Cerebellar nuclear complex (tissue), 1 donor: ENCODE measurements at places on chromosomes 11 and 22.

GRCh38 chr11:1750840-1751530 is 590 bp upstream of the IFITM10 start:
- DNase-seq = no peak

DNA sequence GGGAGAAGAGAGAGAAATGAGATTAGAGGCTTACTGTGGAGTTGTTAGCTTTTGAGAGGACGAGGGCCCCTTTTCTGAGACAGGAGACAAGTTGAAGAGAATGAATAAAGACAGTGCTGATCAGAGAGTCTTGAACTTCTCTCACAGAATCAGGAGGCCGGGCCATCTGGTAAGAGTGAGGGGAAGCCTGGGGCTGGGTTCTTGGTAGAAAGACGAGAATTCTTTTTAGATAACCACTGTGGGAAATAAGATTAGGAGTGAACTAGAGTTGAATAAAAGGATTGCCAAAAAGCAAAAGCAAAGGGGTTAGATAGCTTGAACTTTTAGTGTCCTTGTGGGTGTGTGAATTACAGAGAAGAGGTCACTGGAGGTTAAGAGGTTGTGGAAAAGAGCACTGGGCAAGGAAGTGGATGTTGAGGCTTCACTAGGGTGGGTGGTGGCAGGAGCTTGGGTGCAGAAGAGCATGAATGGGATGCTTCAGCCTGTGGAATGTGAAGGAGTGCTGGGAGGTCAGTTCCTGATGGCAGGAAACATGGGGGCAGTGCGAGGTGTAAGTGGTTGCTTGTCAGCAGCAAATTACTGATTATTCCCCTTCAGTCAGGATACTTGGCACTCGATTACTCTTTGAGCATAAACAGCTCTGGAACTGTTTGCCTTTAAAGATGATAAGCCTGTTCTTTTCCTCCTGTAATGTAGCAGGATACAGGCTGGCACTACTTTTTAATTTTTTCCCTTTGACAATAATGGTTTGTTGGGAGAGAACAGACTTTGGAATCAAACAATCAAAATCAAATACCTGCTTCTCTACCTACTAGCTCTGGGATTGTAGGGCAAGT is 98.3 kb downstream of the ARHGAP42 start:
- DNase-seq = no peak

GRCh38 chr11:47950396-47950795 is 30.0 kb upstream of the PTPRJ start:
- DNase-seq = no peak

DNA sequence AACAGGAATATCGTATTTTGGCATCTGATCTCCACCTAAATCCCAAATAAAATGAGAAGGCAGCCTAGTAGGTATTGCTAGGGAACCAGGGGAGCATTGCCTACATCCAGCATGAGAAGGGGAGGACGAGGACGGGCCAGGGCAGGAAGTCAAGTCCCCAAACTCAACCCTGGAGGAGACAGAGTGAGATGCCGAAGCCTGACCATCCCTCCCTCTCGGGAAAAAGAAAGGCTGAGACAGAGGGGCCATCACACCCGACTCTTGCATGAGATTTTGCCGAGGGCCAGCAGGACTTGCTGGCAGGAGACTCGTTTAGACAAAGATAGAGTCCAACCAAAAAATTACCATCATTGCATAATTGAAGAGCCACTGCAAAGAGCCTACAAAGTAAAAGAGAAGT is 50.2 kb upstream of the SPATA19 start:
- no peak for DNase-seq

- no peak for DNase-seq
These were observed 207.0 kb downstream of the MN1 start for GRCh38 chr22:27594474-27595134.

DNA sequence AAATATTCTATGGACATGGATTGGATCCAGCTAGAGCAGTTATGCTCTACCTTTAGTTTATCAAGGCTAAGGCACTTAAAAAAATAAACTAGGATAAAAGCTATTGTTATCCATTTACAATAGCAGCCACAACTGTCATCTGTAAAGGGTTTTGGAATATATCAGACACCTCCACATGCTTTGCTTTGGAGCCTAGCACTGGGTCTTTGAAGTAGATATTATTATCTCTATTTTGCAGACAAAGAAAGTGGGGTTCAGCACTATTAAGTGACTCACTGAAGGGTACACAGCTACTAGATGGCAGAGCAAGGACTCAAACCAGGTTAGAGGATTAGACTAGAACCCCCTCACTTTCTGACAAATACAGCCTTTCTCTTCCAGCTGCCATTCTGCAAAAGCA is 82.0 kb downstream of the KCNJ1 start:
- DNase-seq = no peak

DNA sequence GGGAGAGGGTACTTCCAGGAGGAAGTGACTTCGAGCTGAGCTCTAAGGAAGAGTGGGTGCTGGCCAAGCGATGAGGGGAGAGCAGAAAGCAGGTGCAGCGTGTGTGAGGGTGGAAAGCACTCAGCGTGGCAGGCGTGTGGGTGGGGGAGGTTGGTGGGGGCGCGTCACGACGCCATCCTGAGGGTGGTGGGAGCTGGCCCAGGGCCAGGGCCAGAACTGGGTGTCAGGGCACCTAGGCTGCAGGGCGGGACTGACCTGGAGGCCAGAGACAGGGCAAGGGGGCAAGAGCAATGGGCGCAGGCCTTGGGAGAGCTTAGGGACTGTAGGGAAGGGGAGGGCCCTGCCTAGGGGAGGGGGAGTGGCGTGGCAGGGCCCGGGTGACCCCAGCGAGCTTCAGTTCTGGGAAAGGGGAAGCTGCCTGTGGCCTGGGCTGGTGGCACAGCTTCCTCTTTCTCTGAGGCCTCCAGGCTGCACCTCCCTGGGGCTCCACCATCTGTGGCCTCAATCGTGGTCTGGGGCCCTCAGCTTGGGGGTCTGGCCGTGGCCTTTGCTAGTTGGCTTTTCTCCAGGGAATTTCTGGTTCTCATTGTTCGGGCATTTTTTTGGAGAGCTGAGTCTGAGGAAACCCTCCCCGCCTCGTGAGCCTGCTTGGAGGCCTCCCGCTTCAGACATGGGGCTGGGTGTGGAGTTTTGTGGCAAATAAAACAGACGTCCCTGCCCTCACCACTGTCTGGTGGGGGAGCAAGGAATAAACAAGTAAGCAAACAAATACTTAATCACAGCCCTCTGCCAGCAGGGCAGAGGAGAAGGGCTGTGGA is 8.9 kb downstream of the RELT start:
- DNase-seq = no peak

- no peak for DNase-seq
These were observed 3.6 kb downstream of the ARHGAP8 start for GRCh38 chr22:44755956-44756361.

GRCh38 chr11:77596626-77597025 is 6.9 kb downstream of the AQP11 start:
- no peak for DNase-seq

- no peak for DNase-seq
These were observed 728.0 kb downstream of the DLG2 start for GRCh38 chr11:84899134-84899533.

- no peak for DNase-seq
These were observed 11.7 kb upstream of the LRRC10B start for GRCh38 chr11:61496602-61497400.

DNA sequence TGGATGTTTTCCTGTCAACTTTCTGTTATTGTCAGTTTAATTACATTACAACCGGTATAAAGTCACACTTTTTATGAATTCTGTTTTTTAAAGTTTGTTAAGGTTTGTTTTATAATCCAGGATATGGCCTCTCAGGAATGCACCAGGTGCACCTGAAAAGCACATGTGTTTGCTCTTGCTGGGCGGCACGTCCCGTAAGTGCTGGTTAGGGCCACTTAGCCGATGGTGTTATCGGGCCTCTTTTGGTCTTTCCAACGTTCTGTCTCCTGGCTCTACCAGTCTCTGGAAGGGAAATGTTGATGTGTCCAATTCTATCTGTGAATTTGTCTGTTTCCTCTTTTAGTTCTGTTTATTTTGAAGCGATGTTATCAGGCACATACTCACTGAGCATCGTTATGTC is 695.7 kb downstream of the BRD1 start:
- DNase-seq = no peak

DNA sequence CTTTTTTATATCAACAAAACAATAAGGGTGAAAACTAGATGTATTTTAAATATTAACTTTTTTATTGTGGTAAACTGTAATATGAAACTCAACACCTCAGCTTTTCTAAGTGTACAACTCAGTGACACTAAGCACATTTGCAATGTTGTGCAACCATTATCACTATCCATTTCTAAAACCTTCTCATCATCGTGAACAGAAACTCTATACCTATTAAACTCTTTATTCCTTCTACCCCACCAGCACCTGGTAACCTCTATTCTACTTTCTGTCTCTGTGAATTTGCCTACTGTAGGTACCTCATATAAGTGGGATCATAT is 9.4 kb downstream of the HORMAD2 start:
- no peak for DNase-seq

DNA sequence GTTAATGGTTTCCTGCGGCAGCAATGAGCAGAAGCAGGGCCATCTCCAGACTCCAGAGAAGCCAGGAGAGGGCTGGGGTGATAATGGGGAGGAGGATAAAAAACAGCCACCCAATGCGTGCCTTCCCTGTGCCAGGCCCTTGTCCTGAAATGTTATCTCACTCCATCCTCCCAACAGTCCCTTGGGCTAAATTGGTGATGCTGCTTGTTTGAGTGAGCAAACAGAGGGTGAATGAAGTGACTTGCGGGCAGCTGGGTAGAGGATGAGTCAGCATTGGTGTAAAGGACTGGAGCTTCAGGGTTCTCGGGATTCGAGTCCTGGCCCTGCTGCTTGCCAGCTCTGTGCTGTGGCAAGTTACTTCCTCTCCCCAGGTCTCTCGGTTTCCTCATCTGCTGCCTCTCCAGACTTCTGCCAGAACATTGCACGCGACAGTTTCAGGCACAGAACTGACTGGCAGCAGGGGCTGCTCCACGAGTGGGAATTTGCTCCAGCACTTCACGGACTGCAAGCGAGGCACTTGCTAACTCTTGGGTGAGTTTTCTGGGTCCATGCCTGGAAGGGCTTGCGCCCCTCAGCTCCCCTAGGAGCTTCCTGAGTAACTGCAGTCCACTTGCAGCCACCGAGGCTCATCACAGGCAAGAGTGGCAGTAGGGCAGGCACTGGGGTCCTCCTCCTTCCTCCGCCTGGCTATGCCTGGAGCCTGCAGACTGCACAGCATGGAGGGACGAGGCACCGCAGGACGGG is at the start of gene P2RY6:
P2RY6 (plus strand) TSS at position 403 of the 744 bp plus-strand sequence. CDS start 24,181 bp downstream, outside the sequence.
- no peak for DNase-seq

- no peak for DNase-seq
These were observed 252.8 kb upstream of the CTSC start for GRCh38 chr11:88590361-88590760.
